Activated T-cell treated with anti-CD3 and anti-CD28 coated beads for 24 hours (primary cell): ENCODE measurements at places on chromosomes 5 and 9.

DNA sequence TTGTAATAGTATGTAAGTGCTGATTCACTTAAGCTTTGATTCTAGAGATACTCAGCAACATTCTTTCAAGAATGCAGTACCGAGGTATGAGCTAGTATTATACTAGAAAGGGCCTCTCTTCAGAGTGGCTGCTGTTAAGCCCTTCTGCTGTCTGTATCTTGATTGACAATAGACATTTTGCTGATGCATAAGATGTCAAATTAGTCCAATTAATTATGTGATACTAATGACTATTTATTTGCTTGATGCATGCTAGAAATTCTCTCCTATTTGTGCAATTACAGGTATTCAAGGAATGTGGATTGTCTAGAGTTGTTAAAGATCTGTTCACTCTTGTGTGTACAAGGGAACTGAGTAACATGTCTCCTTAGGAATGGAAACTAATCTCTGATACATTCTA is 92.3 kb upstream of the PTGER4 start:
- no peak for DNase-seq

DNA sequence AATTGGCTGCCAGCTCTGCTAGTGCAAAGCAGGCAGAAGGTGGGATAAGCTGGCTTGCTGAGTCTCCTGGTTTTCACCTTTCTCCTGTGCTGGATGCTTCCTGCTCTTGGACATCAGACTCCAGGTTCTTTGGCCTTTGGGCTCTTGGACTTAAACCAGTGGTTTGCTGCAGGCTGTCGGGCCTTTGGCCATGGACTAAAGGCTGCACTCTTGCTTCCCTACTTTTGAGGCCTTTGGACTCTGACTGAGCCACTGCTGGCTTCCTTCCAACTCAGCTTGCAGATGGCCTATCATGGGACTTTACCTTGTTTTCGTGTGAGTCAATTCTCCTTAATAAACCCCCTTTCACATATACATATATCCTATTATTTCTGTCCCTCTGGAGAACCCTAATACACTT is 1293.9 kb upstream of the CDH6 start:
- no peak for DNase-seq

DNA sequence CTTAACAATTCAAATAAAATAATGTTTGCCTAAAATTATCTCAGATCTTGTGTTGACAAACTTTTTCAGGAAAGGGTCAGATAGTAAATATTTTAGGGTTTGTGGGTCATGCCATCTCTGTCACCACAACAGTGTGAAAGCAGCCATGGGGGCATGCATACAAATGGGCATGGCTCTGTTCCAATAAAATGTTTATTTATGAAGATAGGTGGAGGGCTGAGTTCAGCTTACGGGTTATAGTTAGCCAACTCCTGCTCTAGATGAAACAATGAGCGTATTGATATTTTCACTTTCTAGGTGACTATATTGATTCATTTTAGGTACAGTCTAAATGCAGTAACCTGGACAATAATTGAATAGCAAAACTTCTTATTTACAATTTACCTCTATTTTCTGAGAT is 533.8 kb upstream of the CLINT1 start:
- no peak for DNase-seq

- DNase-seq: no peak
These were observed 11.7 kb upstream of the CERCAM start for GRCh38 chr9:128408963-128409431.

DNA sequence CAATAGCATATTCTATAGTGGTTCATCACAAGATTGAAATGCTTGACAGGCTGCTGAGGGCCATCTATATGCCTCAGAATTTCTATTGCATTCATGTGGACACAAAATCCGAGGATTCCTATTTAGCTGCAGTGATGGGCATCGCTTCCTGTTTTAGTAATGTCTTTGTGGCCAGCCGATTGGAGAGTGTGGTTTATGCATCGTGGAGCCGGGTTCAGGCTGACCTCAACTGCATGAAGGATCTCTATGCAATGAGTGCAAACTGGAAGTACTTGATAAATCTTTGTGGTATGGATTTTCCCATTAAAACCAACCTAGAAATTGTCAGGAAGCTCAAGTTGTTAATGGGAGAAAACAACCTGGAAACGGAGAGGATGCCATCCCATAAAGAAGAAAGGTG is 43.8 kb downstream of the GCNT1 start:
- no peak for DNase-seq

- DNase-seq: no peak
These were observed 22.3 kb downstream of the RPS23 start for GRCh38 chr5:82255844-82256243.

GRCh38 chr9:26219961-26220360 is 541.7 kb upstream of the TUSC1 start:
- DNase-seq: no peak

DNA sequence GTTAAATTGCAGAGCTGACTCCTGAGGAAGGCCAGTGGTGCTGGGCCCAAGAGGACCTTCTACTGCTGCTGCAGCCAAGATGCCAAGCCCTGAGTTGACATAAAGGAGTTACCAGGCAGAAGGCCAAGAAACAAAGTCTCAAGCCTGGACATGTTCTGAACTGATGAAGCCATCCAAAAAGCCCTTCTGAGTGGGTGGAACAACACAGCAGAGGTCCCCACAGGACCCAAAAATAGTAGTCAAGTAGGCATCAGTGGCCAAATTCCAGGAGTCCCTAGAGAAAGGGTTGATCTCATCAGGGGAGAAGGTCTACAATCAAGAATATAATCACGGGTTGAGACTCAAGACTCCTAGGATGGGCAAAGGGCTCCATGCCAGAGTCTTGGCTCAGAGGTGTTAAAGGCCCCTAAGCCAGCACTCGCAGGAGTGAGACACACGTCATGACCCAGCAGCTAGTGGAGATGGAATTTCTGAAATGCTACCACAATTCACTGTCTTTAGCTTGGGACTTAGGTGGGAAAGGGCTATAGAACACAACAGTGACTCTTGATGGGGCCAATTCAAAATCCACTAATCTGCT is 119.7 kb downstream of the FANCC start:
- no peak for DNase-seq

- no peak for DNase-seq
These were observed 106.8 kb downstream of the MAPKAP1 start for GRCh38 chr9:125600194-125600593.

GRCh38 chr9:87748881-87749280 is 23.0 kb downstream of the CTSL start:
- DNase-seq: no peak

GRCh38 chr5:29758986-29759421 is 1434.5 kb upstream of the CDH6 start:
- DNase-seq: no peak

GRCh38 chr9:112076814-112077213 is 98.3 kb downstream of the SUSD1 start:
- no peak for DNase-seq

- no peak for DNase-seq
These were observed 12.9 kb upstream of the F2RL1 start for GRCh38 chr5:76805821-76806505.

DNA sequence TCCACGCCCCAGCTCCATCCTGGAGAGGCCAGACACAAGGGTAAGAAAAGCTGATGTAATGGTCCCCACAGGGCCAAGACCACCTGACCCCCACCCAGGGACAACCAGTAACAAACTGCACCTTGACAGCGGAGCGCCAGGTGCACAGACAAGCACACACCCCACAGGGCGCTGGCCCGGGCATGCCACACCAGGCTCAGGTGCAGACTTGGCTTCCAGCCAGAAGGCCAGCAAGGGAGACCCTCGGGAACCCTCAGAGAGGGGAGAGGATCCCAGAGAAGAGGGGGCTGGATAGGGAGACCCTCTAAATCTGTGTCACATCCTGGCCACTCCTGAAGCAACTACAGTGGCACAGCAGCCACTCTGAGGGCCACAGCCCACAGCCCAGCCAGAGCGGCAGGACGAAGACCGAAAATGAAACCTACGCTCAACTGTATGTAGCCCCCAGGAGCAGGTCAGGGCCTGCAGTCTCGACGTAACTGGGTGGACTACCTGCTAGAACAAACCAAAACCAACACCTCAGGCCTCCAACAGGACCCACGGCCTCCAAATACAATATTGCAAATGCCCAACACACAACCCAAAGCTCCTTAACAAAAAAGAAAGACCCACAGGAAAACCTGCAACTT is 18.5 kb downstream of the CAMSAP1 start:
- DNase-seq: no peak

GRCh38 chr5:125823572-125823971 is 599.6 kb upstream of the GRAMD2B start:
- no peak for DNase-seq

DNA sequence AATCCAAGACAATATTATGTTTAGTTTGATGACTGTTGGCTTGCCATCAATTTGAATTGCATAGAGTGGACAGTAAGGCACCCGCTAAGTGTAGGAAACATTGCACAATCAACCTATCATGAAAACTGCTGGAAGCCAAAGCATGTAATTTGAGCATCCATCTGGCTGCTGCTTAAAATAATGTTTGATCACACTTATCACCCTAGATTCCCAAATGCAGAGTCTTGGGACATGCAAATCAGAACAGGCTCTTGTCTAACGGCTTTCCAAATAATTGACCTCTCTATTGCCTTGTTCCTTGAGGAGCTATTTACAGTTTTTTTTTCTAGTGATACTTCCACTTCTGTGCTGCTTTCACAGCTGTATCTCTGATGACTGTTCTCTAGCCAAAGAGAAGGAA is 342.1 kb downstream of the PRR16 start:
- no peak for DNase-seq

DNA sequence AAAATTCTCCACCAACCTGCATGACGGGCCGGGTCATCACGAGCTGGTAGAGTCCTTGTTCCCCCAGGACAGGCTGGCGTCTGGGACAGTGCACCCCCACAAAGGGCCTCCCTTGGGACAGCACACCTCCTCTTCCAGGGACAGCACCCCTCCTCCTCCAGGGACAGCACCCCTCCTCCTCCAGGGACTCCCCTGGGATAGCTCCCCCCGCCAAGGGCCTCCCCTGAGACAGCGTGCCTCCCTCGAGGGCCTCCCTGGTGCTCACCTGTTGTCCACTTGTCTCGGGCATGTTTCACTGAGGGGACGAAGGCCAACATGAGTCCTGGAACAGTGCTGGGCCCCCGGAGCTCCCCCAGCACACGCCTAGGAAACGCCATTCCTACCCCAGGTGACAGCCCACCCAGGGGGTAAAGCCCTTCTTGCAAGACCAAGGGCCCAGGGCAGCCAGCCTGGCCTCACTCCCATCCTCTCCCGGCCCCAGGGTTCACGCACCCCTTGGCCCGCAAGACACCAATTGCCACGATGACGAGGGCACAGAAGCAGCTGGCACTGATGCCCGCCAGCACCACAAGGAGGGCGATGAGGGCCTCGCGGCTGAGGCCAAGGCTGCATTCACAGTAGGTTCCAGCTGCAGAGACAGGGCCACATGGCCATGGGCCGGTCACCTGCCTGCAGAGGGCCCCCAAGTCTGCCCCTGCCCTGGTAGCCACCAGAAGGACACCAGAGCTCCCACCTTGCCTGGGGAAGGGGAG is 531 bp downstream of the TMEM210 start:
- DNase-seq: no peak

- no peak for DNase-seq
These were observed 363.7 kb downstream of the IRX2 start for GRCh38 chr5:2387634-2388325.
